Stomach (tissue), 19 donors: ENCODE measurements at places on chromosomes 1 and 21. TPM values are rescaled to one million over a fixed set of nuclear protein-coding genes. Genes with fewer than 3 reads are reported as not detected.

GRCh38 chr1:245599371-245600174 is 444.8 kb downstream of the KIF26B start:
- DNase-seq = no peak

The CEP104 gene
- total RNA-seq = 128 TPM

DNA sequence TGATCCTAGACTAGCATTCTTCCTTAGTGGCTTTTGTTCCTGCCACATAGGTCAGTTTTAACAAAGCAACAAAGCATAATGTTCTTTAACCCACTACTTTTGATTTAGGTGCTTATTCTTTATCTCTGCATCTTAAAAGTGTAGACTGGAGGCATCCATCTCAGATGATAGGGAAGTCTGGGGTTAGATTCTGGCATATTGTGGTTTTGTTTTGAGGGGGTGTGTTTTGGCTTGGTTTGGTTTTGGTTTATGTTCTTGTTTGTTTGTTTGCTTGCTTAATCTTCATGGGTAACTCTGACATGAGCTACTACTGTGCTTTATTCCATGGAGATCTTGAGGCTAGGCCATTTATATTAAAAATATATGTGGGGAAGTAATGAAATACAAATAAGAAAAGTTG is 40.3 kb upstream of the MYOCOS start:
- no peak for DNase-seq

- peak; percentile 90 for DNase-seq
Measured at GRCh38 chr1:154418062-154418921, 13.1 kb downstream of the IL6R start.

The LEFTY1 gene
- total RNA-seq = 499 TPM

The TEKT2 gene
- total RNA-seq = not detected

GRCh38 chr1:68799096-68799495 is 302.2 kb upstream of the DEPDC1 start:
- DNase-seq = no peak

GRCh38 chr1:85708829-85709227 is 595 bp upstream of the ZNHIT6 start:
- DNase-seq = no peak

The KCNJ6 gene
- 0.29 TPM for total RNA-seq

- DNase-seq = peak; percentile 43
Measured at GRCh38 chr1:1797731-1798341, 19.6 kb upstream of the NADK start.

- DNase-seq = peak; percentile 75
Measured at GRCh38 chr1:150168960-150169601, 19.4 kb downstream of the PLEKHO1 start.

- no peak for DNase-seq
Measured at GRCh38 chr1:62064829-62065407, 129.7 kb upstream of the L1TD1 start.
